Activated naive CD8-positive, alpha-beta T cell treated with anti-CD3 and anti-CD28 coated beads, Interleukin-2, amount 10 ng/mL, durations not matched to agents 7 days and 5 days (primary cell): ENCODE measurements at places on chromosomes 2 and 18.

- DNase-seq: no peak
Measured at GRCh38 chr2:122515731-122516290, 760.4 kb downstream of the TSN start.

GRCh38 chr2:176432434-176432833 lies 163.2 kb downstream of the MTX2 start:
- no peak for DNase-seq

DNA sequence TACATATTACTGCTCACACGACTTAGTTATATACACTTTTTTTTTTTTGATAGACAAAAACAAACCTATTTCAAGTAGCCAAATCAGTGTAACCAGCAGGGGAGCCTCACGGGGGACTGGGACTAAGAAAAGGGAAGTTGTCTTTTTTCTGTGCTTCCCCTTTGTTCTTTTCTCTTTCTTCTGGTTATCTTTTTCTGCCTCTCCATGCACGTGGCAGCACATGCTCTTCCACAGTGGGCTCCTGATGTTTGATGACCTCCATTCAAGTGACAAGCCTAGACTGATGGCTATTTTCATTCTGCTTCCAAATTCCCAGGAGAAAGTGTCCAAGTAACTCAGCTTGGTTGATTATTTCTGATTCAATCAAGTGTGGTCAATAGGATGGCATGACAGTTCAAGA lies 98.2 kb upstream of the STK39 start:
- no peak for DNase-seq

- DNase-seq: no peak
Measured at GRCh38 chr2:201404699-201405280, 46.5 kb downstream of the TRAK2 start.

DNA sequence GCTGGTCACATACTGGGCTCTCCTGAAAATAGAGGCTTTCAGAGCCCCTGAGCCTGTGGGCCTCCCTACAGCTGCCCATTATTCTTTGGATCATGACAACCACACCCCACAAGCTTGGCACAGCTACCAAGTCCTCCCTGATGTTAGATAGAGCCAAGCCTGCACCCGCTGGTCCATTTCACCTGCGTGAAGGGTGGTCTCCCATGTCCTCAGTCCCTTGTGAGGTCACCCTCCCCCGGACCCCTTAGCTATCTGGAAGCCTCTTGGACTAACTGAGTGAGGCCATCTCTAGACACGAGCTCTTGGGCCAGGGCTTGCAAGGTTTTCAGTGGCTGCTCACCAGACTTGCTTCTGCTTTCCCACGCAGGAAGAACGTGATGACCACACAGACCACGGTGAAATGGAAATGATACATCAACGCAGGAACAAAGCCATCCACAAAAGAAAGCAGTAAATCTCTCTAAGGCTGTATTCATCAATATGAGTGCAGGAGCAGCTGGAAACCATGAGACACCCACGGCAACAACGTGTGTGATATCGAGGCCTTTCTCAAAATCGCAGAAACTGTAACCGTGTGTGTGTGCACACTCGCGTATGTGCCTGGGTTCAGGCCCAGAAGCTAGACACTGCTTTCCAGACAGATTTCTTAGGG lies 10.1 kb upstream of the MAL start:
- no peak for DNase-seq

DNA sequence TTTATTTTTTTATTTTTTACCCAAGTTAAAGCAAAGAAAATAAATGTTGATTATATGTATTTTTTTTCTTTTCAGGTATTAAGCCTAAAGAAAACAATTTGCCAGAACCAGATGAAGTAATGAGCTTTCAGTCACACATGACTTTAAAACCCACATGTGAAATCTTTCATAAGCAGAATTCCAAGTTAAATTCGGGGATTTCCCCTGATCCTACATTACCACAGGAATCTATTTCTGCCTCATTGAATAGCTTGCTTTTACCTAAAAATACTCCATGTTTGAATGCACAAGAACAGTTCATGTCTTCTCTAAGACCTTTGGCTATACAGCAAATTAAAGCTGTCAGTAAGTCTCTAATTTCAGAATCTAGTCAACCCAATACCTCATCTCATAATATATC lies 26.6 kb downstream of the GEN1 start:
- no peak for DNase-seq

DNA sequence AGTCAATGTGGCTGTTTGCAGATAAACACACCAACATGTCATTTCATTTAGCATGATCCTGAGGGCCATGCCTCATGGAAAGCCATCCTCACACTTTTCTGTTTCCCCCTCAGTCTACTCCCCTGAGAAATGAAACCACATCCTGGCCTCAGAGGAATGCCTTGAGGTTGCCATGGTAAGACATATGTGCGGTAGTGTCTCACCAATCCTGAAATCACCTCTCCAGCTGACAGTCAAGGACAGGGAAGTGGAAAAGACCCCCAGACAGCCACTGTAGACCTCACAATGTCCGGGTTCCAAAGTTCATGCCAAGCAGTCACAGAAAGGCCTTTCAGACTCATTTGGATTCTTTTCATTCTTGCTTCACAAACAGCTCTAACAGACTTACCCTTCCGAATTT lies 175.2 kb upstream of the PKDCC start:
- DNase-seq: no peak

DNA sequence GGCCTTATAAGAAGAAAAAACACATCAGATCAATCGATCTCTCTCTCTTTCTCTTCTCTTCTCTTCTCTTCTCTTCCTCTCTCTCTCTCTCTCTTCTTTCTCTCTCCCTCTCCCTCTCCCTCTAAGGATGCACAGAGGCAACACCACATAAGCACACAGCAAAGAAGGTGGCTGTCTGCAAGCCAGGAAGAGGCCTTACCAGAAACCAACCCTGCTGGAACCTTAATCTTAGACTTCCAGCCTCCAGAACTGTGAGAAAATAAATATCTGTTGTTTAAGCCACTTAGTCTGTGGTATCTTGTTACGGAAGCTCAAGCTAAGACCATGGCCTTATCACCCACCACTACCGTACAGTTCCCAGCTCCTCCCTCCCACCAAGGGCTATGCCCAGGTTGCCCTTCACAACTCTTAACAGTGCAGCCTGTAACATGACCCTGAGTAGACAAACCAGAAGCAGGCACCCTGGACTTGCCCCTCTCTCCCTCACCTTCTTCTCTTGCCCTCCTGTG lies 25.2 kb upstream of the TMEM237 start:
- no peak for DNase-seq

DNA sequence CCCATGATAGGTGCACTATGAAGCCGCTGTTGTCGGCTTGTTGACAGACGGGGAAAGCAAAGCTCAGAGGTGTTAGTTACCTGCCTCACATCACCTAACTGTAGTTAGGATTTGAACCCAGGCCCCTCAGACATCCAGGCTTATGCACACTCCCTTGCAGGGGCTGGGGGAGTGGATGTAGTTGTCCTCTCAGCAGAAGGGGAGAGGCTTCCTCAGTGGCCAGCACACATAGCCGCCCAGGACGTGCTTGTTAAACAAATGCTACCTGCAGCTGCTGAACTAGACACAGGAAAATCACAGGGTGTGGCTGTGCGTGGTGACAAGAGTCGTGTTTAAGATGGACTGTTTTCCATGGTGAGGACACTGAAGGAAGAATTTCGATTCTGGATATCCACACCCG lies 39.2 kb downstream of the GREB1 start:
- DNase-seq: no peak

DNA sequence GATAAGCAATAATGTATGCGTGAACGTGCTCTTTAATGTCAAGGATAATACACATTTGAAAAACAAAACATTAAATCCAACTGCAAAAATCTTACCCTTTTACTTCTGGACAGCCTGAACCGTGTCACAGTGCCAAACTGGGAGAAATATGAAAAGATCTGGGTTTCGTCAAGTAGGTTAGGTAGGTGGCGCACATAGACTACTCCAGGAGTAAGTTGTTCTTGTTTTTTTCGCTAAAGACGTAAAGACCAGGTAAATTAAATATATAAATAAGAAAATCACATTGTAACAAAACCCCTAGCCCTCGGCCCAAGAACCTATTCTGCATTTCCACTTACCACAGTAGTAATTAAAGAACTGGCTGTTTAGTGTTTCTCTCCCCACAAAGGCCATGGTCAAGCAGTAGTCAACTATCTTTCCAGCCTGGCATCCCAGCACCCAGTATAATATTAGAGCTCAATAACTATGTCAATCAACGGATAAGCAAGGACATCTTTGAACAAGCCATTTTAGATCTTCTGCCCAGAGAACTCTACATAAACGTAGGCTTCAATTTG lies 1.1 kb downstream of the NIFK start:
- no peak for DNase-seq

DNA sequence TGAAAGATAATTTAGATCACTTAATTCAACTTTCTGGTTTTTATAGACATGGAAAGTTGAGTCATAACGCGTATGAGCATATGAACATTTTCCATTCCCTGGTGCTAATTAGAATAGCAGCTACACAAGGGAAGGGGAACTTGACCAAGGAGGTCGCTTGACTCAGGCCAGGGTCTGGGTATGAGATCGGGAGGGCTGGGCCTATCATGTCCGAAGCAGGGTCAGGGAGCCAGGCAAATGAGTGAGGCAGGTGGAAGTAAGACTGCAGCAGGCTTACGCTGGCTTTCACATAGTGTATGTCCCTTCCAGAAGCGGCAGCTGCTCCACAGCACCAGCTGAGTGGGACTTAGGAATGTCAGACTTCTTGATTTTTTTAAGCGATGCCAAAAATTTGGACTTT lies 14.7 kb downstream of the RALB start:
- no peak for DNase-seq

DNA sequence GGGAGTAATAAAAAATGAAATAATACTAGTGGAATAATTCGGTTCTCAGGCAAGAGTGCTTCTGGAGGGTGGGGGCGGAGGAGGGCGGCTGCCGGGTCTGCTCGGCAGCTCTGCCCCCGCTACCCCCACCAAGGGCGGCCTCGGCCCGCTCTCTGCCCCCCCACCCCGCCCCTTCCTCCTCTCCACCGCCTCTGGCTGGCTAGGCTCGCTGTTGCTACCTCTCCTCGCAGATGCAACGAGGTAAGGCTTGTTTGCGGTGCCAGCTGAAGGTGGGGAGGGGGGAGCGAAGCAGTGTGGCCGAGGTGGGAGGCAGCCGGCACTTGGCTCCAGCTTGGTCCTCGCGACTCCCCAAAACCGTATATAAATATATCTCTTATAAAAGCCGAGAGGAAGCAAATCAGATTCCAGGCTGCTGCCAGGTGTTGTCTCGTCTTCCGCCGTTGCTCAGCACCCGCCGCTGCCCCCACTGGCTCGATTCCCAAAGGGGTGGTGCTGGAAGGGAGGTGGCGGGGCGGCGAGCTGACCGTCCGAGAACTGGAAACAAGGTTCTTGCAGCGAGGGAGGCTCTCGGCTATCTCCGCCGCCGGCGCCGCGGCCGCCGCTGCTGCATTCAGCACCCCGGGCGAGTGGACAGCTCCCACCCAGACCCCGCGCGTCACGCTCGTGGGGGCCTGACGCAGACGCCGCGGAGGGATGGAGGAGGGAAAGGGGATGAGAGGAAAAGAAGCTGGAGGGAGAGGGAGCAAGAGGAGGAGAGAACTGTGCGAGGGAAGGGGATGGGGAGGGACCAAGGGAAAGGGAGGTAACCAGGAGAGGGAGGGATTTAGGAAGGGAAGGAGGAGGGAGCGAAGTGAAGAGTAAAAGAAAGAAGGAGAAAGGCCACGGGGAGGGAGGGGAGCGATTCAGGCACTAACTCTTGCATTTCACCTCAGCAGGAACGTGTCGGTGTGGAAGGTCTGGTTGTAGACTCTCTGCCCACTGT lies at the start of gene MARCHF4:
Gene MARCHF4, minus strand, starts transcription at position 763 of the 982 bp plus-strand sequence. CDS start 2,223 bp downstream, outside the sequence.
- DNase-seq: peak; percentile 88

DNA sequence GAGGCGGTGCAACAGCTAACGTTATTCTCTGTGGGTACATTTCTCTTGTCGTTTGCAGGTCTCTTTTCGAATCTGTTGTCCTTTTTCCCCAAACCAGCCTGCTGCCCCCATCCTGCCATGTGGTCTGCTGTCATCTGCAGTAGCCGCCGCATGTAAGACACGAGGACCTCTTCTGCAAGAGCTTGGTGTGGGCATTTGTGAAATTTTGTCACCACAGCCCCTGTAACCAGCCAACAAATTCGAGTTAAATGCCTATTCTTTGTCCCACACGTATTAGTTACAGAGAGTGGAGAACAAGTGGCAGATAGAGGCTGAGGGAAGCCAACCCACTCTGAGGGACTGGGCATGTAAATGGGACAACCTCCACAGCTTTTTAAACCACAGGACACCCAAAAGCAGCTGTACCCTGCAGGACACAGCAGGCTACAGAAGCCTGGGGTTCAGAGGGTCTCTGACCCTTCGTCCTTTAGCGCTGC lies 35.0 kb downstream of the ITGA6 start:
- DNase-seq: no peak

- DNase-seq: peak; percentile 61
Measured at GRCh38 chr2:45935791-45936622, 284.5 kb downstream of the PRKCE start.

- no peak for DNase-seq
Measured at GRCh38 chr2:219362524-219363164, 25.1 kb downstream of the DNPEP start.

DNA sequence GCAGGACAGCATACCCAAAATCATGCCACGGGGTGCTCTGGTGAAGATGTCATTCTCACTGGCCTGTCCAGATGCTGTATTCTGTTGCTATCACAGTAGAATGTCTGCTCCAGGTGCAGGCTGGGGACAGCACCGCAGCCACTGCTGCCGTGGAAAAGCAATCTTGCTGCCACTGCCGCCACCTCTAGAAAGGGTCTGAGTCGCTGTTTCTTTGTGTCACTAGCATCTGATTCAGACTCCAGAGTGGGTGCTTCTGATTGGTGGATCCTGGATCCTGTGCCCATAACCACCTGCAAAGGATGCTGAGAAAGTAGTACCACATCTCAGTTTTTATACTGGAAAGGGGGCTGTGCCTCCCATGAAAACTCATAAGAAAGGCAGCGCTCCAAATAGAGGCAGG lies 45.3 kb upstream of the CTLA4 start:
- no peak for DNase-seq

DNA sequence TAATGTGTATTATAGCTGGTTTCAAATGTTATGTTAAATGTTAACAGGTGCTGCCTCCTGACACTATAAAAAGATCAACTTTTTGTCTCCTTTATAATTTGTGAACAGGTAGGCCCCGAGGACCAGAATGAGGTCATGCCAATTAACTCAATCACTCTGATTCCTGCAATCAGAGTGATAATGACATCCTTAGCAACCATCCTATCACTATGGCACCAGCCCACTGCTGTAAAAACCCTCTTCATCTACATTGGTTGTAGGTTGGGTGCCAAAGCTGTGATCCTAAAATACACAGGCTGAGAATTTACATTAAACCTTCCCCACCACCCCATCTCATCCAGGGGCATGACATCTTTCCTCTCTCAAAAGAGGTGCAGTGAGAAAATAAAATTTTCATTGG lies 103.5 kb downstream of the CPO start:
- DNase-seq: no peak

DNA sequence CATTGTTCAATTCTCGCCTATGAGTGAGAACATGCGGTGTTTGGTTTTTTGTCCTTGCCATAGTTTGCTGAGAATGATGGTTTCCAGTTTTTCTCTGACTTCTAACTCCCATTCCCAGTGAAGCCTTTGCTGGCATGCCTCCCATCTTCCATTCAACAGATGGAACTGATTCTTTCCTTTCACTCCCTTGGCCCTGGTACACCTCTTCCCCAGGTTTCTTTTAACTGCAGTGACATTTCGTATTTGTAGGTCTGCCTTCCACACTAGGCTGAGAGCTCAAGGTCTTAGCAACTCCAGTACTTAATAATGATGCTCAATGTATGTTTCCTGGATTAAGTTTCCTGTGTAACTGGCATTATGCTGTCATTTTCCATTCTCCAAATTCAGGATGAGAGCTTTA lies 48.5 kb downstream of the GAREM1 start:
- no peak for DNase-seq
